ENCODE measurements at places on chromosomes 16 and 17.

GRCh38 chr17:78651554-78651953 is 74.4 kb upstream of the DNAH17 start:
- DNase-seq, result no peak

DNA sequence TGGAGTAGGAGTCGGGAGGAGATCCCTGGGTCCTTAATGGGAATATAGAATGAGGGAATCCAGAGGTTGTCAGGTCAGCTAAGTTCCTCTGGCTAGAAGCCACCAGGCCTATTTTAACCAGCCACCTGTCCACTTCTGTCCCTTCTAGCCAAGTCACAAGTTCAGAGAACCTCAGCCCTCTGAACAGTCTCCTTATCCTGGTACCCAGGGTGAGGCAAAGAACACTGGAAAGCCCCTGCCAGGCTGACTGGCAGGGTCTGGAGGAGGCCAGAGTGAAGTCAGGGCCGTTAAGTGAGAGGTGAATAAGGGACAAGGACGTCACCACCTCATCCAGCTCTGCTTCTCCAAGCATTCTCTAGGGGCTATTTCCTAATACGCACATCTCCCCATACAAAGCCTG is 2.7 kb downstream of the CTDNEP1 start:
- DNase-seq, result no peak

DNA sequence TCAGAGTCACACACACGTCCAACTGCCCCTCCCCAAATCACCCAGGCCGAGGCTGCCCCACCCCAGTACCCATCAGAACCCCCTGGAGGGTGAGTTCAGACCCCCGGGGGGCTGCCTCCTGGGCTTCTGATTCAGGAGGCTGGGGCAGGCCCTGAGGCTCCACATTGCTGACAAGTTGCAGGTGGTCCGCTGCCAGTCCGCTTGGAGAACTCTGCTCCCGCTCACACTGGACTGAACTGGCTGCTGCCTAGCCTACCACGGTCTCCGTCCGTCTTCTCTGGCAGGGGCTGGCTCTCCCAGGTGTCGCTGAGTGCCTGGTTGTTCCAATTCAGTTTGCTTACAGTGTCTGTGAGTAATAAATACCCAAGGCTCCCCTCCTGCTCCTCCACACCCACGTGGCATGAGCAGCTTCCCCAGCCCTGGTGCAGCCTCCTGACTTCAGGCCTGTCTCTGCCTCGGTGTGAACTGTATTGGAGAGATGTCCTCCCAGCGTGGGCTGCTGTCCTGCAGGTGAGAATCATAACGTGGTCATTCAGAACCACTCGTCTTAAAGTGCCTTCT is 163.4 kb downstream of the LAT start:
- DNase-seq, result no peak

DNA sequence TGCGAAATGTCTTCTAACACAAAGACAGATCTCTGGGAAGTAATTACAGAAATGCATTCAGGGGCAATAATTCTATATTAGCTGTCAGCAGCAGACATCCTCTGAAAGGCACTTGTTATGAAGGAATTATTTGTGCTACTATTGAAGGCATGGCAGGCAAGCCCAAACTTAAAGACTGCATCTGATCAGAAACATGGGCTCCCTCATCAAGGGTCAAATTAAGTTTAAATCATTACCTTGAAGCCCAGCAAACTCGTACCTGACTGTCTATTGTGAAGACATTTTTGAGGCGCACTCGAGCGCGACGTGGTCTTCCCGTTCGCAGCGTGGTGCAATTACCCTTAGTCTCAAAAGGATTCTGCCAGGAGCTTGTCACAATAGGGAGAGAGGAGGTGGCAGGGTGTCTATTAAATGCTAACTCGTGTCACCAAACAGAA is 110.6 kb downstream of the ZNF423 start:
- DNase-seq, result no peak

DNA sequence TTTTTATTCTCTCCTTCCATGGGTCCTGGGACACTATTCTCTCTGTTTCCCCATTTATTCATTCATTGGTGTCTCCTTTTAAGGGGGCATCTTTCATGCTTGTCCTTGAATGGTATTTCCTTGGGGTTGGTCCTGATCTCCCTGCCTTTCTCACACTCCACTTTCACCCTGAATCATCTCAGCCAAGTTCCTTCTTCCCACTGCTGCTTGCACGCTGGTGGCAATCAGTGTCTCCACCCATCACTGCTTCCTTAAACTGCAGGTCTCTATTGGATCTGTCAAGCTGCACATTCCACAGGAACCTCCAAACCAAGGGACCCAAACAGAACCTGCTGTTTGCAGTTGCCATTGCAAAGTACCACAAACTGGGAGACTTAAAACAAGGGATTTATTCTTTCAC is 89.3 kb upstream of the SDK2 start:
- DNase-seq, result no peak

All from epithelial cell of proximal tubule (primary cell).